ENCODE measurements at places on chromosomes 16 and 17. TPM values are rescaled to one million over a fixed set of nuclear protein-coding genes. Genes with fewer than 3 reads are reported as not detected.

The C1QL1 gene
- total RNA-seq: not detected

The ITGA2B gene
- total RNA-seq: not detected

The OR4D2 gene
- not detected for total RNA-seq

The HYDIN gene
- total RNA-seq: 1.5 TPM

The FAM171A2 gene
- total RNA-seq: 1.4 TPM

The MEIOB gene
- not detected for total RNA-seq

The HBQ1 gene
- not detected for total RNA-seq

The LPO gene
- not detected for total RNA-seq

The TBC1D3H gene
- total RNA-seq: not detected

The EPOP gene
- total RNA-seq: 0.34 TPM
